ENCODE measurements at places on chromosomes 7 and 10.

- no peak for DNase-seq
Observed at GRCh38 chr7:30164567-30164966, 29.8 kb downstream of the MTURN start.

- no peak for DNase-seq
Observed at GRCh38 chr7:30612658-30613265, 18.1 kb downstream of the GARS1 start.

DNA sequence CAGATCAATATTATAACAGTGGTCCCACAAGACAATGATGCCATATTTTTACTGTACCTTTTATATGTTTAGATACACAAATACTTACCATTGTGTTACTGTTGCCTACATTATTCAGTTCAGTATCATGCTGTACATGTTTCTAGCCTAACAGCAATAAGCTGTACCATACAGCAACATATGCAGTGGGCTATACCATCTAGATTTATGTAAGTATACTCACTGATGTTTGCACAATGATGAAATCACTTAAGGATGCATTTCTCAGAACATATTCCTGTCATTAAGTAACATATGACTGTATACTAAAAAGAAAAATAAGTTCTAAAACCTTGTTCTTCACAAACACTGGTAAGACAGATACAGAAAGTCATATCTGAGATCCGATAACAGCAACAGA, 468.6 kb upstream of the SEMA3A start:
- no peak for DNase-seq

GRCh38 chr10:108003061-108003460, 838.6 kb upstream of the SORCS1 start:
- no peak for DNase-seq

DNA sequence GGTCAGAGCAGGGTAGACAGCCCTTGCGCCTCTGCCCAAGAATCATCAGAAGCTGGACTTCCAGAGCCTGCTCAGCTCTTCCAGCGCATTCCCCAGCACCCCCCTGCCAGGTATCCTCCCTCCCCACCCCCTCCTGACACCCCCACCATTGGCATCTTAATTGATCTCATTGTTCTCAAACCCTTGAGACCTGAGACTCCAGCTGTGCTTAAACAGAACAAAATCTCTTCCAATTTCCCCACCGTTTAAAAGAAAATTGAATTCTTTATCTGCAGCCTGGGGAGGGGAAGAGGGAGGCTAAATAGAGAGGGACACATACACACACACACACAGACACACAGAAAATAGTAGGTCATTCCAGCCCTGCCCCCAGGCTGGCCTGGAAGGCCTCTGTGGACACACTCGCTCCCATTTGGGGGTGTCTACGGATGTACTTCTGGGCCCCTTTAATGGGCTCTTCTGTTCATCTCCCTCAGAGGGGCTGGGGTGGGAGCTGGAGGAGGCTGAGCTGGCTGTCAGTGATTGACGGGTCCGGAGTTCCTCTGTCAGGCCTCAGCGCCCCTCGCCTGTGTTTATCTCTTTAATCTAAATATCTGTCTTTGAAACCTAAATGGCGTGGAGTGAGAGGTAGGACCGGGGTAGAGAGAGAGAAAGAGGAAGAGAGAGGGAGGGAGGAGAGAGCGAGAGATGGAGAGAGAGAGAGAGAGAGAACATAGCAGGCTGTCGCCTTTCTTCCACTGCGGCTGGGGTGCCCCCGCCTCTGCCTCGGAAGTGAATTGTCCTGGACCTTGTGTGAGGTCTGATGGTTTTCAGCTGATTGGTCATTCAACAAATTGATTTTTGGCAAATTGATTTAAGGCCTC, 61.7 kb downstream of the C10orf105 start:
- DNase-seq: no peak

Data from stimulated activated CD4-positive, alpha-beta T cell treated with anti-CD3 and anti-CD28 coated beads, Interleukin-15, amount 100 ng/mL, for 1 hour (primary cell).